Kidney glomerular epithelial cell (primary cell): ENCODE measurements at places on chromosomes 1 and 21.

GRCh38 chr1:200006711-200007110 is 20.8 kb upstream of the NR5A2 start:
- DNase-seq = no peak

- DNase-seq = no peak
These were observed 35.7 kb upstream of the FAM163A start for GRCh38 chr1:179707406-179707805.

DNA sequence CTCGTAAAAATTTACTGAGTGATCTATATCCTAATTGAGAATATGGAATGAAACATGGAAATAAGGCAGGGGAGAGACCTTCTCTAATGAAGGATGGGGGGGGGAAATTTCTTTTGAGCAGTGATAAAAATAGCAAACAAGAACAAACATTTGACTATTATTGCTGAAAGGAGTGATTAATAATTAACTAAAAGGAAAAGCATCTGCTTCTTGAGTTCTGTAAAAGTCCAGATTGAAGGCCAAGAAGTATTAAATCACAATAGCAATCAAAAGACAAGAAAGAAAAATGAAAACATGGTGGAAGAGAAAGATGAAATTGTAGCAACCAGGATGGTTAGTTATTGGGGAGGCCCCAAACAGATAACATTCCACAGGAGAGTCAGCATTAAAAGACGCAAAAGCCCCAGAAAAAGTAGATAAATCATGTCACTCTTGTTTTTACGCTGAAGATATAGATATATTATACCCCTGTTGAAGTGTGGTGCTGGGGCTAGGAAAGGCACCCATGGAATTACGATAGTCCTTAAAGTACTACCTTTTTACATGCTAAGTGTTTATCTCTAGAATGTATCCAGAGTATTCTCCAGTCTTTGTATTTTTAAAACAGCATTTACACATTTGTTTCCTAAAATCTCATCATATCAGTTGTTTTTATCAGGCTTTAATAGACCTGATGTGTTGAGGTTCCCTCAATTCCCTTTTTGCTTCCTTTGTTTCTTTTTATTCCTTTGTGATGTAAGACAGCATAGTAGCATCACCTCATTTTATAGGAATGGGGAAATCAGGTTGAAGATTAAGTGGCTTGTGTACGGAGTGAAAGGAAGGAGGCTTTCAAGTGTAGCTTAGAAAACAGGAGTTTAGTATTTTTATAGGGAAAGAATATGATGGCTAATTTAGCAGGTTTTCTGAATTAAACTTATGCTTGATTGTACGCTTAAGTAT is 28.9 kb downstream of the DISP1 start:
- peak; percentile 89 for DNase-seq

DNA sequence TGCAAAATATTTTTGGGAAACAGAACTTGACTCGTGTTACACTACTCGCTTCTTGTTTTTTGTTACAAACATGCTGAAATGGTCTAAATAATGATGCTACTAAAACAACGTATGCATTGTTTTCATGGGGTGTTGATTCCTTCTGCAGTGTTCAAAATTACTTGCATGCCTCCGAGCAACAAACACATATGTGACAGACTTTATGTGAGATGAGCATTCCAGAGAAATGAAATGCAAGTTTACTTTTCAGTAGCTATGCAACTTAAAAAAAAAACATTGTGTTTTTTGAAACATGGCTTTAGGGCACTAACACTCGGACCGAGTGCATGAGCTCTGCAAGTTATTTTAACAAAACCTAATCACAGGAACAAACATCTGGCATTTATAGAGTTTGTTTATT is 84.8 kb downstream of the CAMTA1 start:
- no peak for DNase-seq

- DNase-seq = no peak
These were observed 9.6 kb upstream of the TRNP1 start for GRCh38 chr1:26983863-26984262.
